ENCODE measurements at places on chromosomes 6 and 20.

- peak; percentile 69 for DNase-seq
Measured at GRCh38 chr6:39228992-39229767, at the start of gene KCNK5. Gene KCNK5, minus strand, starts transcription at chr6:39229475. Its CDS starts 364 bp downstream, at chr6:39229111.

GRCh38 chr20:38208088-38208487 lies 43.0 kb upstream of the TGM2 start:
- DNase-seq: no peak

GRCh38 chr6:138944412-138944811 lies 43.6 kb downstream of the REPS1 start:
- DNase-seq: peak; percentile 4

DNA sequence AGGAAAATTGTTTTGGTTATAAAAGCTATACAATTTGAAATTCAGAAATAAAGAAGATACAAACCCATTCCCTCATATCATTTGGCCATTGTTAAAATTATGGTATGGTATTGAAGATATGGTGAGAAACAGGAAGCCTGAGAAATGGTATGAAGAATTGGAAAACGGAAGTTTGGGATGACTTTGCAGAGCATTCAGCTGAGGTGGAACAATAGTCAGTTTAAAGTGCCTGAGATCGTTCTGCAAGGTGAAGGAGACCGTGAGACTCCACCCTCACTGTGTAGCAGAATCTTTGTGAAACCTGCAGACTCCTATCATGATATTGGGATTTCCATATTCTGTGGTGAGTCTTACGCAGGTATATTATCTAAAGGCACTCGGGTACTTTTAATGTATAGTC lies 97.3 kb downstream of the ADGRB3 start:
- no peak for DNase-seq

DNA sequence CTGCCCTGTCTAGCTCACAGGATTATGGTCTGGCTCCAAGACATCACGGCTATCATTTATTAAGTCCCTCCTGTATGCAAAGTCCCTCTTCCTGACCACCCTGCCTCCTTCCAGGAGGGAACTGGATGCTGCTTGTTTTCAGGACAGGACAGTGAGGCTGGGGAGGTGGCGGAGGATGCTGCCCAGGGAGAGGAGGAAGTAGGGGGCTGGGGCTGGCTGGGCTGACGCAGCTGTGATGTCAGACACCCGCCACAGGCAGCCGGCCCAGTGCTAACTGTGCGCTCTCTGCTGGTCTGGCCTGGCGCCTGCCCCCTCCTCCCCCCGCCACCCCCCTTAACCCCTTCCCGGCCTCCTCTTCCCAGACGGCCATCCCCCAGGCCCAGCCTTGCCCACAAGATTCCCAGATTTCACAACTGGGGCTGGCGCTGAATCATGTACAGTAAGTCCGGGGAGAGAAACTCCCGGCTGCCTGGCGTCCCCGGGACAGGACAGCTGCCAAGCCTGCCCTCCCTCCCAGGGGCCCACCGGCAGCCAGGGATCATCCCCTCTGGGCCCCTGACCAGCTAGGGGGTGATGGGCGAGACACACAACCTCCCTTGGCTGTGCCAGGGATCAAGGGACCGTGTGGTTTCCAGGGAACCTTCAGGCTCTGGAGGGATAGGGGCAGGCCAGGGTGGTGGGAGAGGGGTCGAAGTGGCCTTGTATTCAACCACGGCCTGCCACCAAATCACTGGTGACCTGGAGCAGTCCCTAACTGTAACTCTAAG lies 118.1 kb downstream of the CEBPB start:
- no peak for DNase-seq
